ENCODE measurements at places on chromosomes 7 and 10. TPM values are rescaled to one million over a fixed set of nuclear protein-coding genes. Genes with fewer than 3 reads are reported as not detected.

Gene ELN
- total RNA-seq = 27.5 TPM

DNA sequence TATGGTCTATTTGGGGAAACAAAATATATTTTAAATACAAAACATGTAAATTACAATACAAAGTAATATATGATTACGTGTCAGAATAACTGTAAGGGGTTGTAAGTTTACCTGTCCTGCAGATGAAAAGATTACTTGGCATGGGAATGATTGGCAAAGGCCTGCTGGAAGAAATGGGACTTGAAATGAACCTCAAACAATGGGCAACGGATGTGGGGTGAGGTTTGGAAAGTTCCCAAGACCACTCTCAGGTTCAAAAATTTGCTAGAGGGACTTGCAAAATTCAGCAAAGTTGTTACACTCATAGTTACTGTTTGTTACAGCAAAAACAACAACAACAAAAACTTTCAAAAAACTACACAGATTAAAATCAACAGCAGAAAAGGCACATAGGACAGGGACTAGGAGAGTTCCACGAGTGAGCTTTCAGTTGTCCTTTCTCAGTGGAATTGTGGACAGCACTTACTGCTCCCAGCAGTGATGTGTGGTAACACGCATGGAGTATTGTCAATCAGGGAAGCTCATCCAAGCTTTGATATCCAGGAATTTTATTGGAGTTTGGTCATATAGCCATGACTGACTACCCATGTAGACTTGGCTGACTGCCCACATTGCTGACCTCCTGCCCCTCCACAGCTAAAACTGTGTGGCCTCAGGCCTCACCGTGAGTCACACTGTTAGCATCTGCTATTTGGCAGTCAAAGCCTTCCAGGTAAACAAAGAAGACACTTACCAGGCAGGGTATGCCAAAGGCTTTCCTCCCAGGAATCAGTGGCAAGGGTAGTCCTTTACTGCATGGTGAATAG lies 43.8 kb downstream of the EXOC6 start:
- no peak for DNase-seq

DNA sequence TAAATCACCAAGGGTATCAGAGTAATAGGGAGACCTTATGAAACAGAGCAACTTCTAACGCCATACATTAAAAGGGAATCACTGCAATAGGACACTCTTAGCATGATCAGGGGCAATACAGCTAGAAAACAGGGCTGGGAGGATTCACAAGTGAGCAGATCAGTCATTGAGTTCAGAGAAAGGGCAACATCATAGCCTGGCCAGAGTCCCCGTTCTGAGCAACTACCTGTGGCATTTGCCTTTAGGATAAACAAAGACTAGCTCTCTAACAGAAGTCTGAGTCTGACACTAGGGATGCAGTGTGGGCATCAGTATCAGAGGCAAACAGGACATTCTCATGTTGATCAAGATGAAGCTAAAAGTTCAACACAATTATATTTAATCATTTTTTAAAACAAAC lies 297.9 kb downstream of the DGKB start:
- DNase-seq = no peak

Gene CPA2
- total RNA-seq = under 0.01 TPM

DNA sequence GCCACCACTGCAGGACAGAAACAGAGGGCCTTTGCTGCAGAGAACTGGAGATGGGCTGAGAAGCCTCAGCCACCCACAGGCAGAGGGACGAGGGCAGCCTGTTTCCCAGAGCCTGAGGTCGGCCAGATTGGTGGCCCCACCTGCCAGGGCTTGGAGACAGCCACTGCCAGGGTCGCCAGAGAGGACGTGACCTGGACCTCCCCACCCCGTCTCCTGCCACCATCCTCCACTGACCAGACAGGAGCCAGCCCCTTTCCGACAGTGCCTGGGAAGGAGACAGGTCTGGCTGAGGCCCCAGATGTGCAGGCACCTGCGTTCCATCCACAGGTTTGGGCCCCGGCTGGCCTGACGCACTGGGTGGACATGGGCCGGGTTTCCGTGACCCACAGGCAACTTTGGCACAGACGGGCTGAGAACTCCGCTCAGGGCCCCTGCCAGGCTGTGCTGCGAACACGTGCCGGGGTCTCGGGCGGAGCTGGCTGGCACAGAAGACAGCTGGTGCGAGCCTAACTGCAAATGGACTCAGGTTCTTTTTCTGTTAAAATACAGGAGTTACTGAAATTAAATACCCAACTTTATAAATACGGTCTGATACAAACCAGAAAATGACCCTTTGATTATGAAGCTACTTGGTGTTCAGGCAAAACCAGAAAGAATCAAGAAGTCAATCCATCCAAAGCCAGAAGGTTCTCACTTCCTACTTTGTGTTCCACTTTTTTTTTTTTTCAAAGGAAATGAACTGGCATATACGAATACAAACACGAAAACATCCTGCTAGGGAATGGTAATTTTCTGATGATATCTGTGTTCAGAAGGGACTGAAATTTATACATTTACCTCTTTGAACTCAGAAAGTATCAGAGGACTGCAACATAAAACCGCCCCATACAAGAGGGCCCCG lies 6.9 kb downstream of the COX19 start:
- no peak for DNase-seq

- DNase-seq = no peak
These were observed 2.4 kb upstream of the IRF5 start for GRCh38 chr7:128935342-128935730.

Gene RPA3
- total RNA-seq = 9.7 TPM

Data from hematopoietic multipotent progenitor cell (in vitro differentiated cells).